Natural killer cell treated with Interleukin-12 subunit alpha and Interleukin-12 subunit beta and Interleukin-15 and Interleukin-18, amount 100 ng/mL, for 72 hours (primary cell): ENCODE measurements at places on chromosomes 6 and 20.

- no peak for DNase-seq
Measured at GRCh38 chr20:40471261-40471629, 217.8 kb downstream of the MAFB start.

- DNase-seq, result no peak
Measured at GRCh38 chr6:96613291-96613999, 50.5 kb downstream of the FHL5 start.

DNA sequence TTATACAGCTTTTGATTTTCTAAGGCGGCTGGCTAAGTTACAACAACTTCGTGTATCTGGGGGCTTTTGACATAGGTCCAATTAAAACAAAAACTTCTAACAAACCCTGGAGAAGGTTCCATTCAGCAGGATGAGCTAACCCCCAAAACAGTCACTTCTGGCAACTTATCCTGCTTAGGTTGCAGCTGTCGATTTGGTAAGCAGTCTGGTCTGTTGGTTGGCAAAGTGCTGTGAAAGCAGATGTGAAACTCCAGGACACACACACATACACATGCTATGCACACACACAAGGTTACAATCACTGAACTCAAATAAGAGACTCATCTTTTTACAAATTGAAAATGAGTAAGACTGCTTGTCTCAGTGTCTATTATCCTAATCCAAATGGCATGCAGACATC, 119.0 kb upstream of the STMND1 start:
- no peak for DNase-seq

GRCh38 chr6:107275330-107275865, 160.1 kb upstream of the BEND3 start:
- DNase-seq, result no peak

DNA sequence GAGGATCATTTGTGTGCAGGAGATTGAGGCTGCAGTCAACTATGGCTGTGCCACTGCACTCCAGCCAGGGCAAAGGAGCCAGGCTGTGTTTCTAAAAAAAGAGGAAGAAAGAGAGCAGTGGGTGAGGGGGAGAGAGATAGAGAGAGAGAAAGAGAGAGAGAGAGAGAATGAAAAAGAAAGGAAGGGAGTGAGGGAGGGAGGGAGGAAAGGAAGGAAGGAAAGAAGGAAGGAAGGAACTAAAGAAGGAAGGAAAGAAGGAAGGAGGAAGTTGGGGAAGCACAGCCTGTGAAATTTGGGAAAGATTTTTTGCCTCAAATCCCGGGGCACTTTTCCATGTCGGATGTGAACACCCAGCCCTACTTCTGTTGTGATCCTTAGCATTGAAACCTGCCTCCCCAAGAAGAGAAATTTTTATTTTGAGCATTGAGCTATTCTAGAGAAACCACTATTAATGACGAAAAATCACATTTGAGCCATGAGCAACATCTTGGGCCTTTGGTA, 57.8 kb downstream of the FOXA2 start:
- DNase-seq, result no peak

- DNase-seq, result no peak
Measured at GRCh38 chr6:16494793-16495192, 256.4 kb downstream of the GMPR start.

- no peak for DNase-seq
Measured at GRCh38 chr6:110661414-110661813, 153.9 kb downstream of the CDK19 start.

GRCh38 chr6:44025226-44025625, 102.0 kb downstream of the MRPL14 start:
- no peak for DNase-seq

GRCh38 chr6:56550301-56550700, 92.4 kb downstream of the DST start:
- DNase-seq, result no peak

- DNase-seq, result no peak
Measured at GRCh38 chr20:45545754-45546453, 1.3 kb downstream of the EPPIN start.

DNA sequence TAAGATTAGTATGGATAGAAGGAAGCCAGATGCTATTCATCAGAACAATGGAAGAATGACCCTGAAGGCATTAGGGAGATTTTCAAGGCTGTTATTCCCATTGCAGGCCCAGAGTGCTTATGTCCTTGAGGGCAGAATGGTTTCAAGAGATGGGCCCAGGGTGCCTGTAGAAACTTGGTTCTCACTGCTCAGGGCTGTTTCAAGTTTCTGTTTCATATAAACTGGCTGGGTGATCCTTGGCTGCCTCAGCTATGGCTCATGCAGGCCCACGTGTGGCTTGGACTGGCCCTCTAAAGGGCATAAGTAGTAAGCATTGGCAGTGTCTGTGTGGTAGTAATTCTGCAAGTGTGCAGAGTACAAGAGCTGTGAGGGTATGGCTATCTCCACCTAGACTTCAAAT, 540.9 kb upstream of the MAN1A1 start:
- DNase-seq, result no peak

DNA sequence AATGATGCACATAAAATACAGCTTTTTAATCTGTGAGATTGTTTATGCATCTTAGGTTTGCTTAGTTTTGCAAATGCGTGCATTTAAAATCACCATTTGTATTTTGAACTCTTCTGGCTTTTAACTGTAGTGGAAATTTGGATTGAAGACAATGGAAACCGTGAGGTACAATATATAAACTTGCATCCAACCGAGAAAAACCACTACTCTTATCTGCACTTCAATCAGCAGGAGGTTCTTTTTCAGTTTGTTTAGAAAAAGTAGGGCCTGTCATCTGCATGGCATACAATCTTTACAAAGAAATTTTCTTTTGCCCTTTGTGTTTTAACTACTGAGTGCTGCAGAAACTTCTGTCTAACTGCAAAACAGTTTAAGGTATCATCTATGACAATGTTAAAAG, 132.8 kb downstream of the LAMA2 start:
- DNase-seq, result no peak

DNA sequence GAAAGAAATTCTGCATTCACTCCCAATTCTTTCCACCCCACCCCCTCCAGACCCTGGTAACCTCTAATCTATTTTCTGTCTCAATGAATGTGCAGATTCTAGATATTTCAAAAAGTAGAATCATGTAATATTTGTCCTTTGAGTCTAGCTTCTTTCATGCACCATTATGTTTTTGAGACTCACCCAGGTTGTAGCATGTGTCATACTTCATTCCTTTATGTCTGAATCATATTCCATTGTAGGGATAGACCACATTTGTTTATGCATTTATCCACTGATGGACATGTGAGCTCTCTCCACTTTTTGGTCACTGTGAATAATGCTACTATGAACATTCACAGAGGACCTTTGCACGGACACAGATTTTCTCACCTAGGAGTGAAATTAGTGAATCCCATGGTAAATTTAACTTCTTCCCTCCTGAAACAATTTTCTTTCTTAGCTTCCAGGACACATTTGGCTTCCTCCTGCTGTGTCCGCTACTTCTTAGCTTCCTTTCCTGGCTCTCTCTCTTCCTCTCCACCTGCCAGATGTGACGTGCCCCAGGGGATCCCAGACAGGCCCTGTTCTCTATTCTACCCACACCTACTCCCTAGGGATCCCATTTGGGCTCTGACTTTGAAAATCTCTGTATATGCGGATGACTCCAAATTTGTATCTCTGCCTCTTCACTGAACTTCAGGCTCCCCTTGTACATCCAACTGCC, 24.1 kb upstream of the ARFGEF2 start:
- no peak for DNase-seq

- no peak for DNase-seq
Measured at GRCh38 chr6:91711518-91711917, 1124.6 kb upstream of the MAP3K7 start.

DNA sequence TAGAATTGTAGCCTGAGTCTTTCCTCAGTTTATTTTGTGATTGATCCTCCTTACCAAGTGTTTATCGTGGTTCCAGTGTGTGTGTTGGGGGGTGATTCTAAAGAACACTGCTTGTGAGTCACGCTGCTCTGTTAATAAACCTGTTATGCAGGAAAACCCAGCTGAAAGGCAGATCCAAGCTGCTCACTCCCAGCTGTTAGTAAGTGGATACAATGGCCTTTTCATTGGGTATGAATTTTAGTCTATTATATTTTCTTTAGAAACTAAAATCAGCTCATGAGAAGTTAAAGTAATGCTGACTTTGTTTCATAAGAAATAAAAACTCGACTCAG, 12.2 kb upstream of the DSTN start:
- DNase-seq, result no peak

DNA sequence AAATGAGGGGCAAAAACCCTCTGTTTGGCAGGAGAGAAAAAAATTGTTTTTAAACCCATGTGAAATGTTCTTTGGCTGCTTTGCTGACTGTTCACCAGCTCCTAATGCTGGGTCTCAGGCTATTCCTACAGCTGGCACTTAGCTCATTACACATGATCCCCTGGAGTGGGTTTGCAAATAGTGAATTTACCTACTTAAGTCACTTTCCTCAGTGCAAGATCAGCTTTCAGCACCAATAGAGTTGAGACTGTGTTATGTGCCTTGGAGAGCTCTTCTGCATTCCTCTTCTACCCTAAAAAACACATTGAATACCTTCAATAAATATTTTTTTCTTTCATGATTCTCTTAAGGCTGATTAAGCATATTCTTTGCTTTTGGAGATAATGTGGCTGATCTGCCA, 58.4 kb upstream of the PRDM1 start:
- no peak for DNase-seq

DNA sequence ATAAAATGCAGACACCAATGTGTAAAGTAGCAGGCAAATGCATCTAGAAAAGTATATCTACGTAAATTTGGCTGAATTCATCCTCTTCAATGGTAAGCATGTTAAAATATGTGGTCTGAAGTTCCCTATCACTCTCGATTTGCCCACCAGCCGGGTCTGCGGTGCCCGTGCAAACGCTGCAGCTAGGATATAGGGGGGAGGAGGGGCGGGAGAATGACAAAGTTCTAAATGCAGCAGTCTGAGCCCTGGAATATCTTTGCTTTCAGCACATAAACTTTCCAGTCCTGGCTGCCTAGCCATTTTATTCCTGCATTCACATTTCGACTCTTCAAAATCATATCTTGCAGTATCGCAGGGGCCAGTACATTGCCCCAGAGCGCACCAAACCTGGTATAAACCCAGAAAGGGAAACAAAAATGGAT, 708 bp downstream of the NRN1 start:
- DNase-seq, result no peak

GRCh38 chr6:4781426-4781825, 5.2 kb downstream of the CDYL start:
- no peak for DNase-seq

DNA sequence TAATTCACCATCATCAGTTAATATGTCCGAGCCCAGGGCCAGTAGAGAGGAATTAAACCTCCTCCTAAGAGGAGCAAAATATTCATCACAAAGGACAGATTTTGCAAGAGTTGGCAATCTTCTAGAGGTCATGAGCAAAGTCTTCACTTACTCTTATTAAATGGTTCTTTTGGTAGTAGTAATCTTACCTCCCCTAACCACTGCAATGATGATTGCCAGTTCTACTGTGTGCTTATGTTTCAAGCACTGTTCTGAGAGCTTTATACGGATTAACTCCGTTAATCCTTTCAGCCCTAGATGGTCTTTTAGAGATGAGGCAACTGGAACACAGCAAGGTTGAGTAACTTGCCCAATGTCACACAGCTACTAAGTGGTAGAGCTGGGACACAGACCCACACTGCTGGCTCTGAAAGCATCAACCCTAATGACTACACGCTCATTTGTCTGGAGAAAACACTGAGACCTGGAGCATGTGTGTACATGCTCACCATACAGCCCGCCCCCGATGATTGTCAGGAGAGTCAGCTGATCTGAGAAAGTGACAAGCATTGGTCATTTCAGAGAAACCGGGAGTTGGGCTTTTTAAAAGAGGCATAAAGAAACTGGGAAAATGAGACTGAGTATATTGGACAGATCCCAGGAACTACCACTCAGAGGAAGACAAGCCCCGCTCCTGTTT, 276.0 kb downstream of the NRN1 start:
- no peak for DNase-seq

DNA sequence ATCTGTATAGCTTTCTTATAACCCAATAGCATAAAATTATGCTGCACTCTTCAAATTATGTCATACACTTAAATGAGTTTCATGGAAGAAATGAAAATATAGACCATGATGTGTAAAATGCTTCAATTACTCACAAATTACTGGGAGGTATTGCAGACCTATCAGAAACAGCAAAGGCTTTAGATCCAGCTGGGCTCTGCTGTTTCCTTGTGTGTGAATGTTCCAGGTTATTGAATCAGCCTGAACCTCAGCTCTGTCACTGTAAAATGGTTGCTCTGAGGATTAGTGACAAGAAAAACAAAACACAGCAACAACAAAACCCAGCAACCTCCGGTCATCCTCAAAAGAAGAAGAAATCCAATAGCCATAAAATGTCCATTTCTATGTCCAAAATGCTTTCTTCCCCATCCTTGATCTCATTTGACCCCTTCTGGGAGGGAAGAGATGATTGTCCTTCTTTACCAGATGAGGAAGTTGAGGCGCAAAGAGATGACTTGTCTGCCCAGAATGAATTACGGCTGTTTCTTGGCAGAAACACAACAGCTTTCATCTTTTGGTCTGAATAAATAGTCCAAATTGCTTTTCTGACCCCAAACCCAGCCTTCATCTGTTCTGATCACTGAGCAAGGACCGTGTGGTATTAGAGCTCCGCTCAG, 42.2 kb upstream of the TGM6 start:
- no peak for DNase-seq

DNA sequence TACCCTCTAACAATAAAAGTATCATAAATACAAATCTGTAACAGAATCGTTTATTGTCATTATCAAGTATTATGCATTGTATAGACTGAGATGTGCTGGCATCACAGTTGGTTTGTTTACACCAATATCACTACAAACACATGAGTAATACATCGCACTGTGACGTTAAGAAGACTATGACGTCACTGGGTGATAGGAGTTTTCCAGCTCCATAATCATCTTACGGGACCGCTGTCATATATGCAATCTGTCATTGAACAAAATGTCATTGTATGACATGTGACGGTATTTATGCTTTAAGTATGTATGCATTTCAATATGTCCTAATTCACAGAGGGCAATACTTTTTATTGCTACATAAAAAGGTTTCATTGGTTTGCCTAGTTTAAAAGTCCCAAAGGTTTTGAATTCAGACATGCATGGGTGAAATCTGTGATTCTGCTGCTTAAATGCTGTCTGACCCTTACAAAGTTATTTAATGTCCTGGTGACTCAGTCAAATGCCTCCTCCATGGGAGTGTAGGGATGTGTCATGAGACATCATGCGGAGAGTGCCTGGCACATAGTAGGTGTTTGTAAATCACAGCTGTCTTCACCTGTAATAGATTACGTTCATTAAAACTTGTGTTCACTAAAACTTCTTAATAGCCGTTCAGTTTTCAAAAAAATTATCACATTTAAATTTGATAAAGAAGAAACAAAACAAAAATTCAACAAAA, 160.7 kb upstream of the PDE10A start:
- no peak for DNase-seq

DNA sequence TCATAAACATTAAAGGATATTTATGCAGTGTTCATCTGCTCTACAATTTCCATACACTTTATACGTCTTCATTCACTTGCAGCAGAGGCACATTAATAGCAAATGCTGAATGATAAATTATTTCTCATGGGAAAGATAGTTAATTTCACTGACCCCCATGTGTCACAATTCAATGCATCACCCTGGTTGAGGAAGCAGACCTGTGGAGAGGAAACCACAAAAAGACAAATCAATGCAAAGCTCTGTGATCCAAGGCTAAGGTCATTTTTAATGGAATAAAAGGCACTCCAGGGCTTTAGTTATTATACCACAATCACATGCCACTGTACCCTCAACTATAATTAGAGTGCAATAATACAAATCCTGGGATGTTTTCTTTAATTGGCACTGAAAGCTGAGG, 40.3 kb upstream of the TENT5A start:
- no peak for DNase-seq

- DNase-seq, result no peak
Measured at GRCh38 chr6:131754715-131755567, 44.1 kb upstream of the CTAGE9 start.

GRCh38 chr6:66198062-66198624, 491.1 kb upstream of the EYS start:
- no peak for DNase-seq
